ENCODE measurements at places on chromosomes 16 and 17.

GRCh38 chr17:33297643-33298042 lies 4.5 kb upstream of the ASIC2 start:
- DNase-seq, result no peak

- no peak for DNase-seq
Measured at GRCh38 chr17:36879027-36879426, 58.2 kb upstream of the LHX1 start.

- no peak for DNase-seq
Measured at GRCh38 chr16:49932434-49932833, 76.5 kb upstream of the ZNF423 start.

GRCh38 chr16:3023415-3023668 lies 400 bp downstream of the HCFC1R1 start:
- DNase-seq, result no peak

DNA sequence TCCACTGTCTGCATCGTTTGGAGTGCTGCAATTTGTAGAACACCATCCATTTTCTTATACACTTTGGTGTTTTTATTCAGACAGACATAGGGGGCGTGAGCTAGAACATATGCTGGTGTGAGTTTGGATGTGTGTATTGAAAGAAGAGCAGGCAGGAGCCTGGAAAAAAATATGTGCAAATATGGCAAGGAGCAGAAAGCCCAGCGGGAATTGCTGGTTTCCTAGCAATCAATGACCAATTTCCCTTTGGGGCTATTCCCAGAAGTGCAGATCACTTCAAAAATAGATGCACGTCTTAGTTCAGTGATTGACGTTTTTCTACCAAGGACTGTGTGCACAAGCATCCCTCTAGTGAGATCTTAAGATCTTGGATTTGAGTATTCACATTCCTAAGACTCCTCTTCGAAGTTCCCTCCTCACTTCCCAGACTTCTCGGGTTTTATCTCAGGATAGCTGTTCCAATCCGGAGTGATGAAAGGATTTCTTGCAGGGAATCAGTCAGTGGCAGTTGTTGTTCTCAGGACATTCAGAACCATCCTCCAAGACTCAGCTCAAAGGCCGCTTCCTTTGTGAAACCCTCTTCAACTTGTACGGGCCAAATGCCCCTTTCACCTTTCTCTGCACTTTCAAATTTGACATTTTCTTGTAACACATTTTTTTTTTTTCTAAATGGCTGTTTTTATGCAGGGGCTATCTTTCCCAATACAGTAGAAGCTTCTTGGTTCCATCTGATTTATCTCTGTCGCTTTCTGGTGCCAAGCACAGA lies 268.7 kb upstream of the ASIC2 start:
- no peak for DNase-seq

- DNase-seq, result no peak
Measured at GRCh38 chr17:50686494-50687199, 21.1 kb downstream of the ANKRD40 start.

DNA sequence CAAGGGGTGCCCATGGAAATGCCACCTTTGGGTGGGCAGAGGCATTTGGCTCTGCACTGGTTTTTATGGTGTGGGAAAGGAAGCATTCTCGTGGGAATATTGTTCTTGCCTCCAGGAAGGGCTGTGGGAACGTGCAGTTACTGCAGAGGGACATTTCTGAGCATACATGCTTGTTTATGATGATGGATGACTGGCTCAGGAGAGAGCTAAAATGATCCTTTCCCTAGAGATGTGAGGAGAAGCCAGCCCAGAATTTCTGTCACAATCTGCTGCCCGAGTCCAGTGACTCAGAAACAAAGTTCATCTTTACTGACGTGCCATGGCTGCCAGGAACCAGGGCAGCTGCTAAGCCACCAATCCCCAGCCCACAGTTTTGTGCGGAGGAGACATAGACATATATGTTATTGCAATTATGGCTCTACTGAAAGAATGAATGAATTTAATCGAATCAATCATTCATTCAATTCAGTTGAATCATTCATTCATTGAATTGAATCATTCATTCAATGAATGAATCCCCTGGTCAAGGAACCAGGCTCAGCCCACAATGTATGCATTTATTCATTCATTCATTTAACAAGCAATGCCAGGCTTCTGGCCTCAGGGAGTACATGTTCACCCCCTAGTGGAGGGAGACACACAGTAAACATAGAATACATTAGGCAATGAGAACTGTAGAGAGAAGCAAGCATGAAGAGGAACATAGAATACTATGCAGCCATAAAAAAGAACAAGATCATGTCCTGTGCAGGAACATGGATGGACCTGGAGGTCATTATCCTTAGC lies 414.4 kb upstream of the HSBP1 start:
- no peak for DNase-seq

- no peak for DNase-seq
Measured at GRCh38 chr17:57104461-57105175, 19.6 kb downstream of the AKAP1 start.

GRCh38 chr17:31002047-31002446 lies 31.2 kb downstream of the RNF135 start:
- no peak for DNase-seq

DNA sequence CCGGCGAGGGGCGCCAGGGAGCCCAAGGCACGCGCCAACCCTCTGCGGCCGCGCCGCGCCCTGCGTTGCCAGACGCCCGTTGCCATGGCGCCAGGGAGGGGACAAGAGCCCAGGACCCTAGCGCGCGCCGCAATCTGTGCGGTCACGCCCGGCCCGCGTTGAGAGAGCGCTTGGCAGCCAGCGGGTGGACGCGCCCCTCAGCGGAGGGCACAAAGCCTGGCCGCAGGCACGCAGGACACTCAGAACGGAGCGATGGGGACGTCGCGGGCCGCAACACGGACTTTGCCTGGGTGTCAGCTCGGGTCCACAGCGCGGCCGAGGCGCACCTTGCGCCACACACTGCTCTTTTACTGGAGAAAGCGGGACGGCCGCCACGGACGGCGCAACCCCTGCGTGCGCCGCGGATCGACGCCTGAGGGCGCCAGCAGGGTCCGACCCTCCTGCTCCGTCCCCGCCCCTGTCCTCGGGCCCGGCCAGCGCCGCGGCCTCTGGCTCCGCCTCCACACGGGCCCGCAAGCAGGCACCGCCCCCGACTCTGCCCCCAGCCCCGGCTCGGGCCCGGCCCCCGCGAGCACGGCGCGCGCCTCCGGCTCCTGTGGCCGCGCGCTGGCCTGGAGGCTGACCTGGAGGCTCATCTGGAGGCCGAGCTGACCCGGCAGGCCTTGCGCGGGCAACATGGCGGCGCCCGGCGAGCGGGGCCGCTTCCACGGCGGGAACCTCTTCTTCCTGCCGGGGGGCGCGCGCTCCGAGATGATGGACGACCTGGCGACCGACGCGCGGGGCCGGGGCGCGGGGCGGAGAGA lies at the start of gene GFER:
Gene GFER, plus strand, starts transcription at position 650 of the 803 bp plus-strand sequence. Its CDS starts 26 bp downstream, at position 676.
- DNase-seq, result no peak

DNA sequence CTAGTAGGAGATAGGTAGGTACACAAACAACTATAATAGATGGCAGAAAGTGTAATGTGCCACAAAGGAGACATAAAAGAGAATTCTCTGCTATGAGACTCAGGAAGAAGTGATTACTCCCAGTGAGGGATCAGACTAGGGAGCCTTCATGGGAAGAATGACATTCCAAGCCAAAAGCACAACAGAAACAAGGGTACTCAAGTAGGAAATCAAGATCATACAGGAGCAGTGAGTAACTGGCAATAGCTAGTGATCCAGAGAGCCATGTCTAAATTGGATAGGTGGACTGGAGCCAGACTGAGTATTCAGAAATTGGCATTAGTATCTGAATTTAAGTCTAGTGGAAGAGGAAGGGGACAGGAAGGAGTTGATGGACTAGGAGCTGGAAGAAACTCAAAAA lies 10.7 kb downstream of the RFFL start:
- DNase-seq, result no peak

DNA sequence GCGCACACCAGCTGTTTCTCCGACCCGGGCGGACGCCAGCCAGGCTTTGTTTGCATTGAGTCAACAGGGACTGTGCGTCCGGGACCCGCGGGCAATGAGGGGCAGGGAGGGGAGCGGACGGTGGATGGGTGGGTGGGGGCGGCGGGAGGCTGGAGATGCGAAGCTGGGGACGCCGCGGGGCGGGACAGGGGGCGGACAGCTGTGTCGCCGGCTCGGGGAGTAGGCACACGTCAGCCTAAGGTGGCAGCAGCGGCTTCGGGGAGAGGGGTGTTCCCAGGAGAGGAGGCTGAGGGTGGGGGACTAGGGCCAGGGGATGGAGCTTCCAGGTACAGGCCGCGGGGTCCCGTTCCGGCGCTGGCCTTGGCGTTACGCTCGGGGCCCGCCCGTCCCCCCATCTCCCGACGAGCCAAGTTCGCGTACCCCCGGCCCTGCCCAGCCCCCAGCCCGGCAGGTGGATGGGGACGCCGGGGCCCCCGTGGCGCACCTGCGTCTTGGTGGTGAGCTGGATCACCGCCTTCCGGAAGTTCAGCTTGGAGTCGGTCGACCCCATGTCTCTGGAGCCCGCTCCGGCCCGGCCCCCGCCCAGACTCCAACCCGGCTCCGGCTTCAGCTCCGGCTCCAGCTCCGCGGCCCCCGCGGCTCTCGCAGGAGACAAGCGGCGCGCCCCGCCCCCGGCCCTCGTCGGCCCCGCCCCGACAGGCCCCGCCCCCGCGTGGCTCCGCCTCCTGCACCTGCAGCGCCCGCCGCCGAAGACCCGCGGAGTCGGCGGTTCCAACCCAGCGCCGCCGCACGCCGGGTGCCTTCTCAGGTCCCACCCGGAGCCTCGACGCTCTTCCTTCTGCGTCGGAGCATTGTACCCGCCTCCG lies at the start of gene HID1:
Gene HID1, minus strand, starts transcription at position 653 of the 866 bp plus-strand sequence. Its CDS starts 103 bp downstream, at position 550.
- no peak for DNase-seq

DNA sequence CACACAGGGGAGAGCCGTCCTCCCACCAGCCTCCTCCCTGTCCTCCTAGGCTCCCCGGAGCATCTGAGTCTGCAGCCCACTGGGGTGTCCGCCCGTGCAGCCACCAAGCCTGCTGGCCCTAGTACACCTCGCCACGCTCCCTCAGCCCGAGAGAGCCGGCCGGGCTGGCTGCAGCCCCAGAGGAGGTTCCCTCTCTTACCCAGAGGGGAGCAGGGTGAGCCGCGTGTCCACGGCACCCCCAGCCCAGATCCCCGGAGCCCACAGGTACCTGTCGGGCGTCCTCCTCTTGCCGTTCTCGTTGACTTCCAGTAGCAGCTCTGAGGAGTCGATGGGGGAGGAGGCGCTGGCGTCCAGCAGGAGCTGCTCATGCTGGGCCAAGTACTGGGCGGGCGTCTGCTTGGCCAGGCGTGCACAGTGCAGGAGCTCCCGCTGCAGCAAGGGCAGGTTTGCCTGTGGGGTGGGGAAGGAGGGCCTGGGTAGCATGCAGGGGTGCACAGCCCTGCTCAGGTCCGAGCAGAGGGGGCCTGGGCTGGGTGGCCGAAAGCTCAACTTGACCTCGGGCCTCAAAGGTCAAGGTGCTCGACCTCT lies 19.3 kb upstream of the PABPN1L start:
- no peak for DNase-seq

DNA sequence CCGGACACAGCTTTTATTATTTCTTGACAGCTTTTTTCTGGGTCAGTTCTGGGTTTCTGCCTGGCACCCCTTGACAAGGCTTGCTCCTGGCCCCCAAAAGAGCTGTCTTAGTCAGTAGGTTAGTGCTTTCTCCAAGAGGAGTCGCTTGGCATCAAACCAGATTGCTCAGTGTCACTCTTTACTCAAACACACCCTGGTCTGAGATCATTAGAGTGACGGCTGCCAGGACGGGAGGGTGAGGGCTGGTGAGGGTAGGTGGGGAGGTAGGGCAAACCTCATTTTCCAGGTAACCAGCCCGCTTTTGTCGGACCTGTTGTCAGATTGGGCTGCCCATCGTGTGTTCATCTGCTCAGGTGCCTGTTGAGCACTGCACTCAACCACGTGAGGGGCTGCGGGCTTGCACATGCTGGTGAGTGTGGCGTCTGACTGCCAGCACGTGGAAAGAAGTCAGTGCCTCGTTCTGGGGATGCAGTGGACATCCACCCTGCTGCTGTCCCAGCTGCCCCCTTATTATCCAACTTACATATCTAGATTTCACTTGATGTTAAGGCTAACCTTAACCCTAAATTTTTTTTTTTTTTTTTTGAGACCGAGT lies 12.4 kb downstream of the TMEM94 start:
- no peak for DNase-seq

DNA sequence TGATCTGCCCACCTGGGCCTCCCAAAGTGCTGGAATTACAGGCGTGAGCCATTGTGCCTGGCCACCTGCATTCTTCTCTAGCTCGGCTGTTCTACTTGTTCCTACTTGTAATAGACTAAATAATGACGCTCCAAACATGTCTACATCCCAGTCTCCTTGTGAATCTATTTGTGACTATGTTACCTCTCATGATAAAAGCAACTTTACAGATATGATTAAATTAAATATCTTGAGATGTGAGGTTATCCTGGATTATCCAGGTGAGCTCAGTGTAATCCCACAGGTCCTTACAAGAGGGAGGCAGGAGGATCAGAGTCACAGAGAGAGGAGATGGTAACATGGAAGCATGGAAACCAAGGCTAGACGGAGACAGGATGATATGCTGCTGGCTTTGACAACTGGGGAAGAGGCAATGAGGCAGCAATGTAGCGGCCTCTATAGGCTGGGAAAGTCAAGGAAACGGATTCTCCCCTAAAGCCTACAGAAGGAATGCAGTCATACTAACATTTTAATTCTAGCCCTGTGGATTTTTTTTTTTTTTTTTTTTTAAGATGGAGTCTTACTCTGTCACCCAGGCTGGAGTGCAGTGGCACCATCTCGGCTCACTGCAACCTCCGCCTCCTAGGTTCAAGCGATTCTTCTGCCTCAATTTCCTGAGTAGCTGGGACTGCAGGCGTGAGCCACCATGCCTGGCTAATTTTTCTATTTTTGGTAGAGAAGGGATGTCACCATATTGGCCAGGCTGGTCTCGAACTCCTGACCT lies 5.0 kb upstream of the LASP1 start:
- DNase-seq, result no peak

- DNase-seq, result no peak
Measured at GRCh38 chr17:83192161-83192788, 112.9 kb downstream of the METRNL start.

DNA sequence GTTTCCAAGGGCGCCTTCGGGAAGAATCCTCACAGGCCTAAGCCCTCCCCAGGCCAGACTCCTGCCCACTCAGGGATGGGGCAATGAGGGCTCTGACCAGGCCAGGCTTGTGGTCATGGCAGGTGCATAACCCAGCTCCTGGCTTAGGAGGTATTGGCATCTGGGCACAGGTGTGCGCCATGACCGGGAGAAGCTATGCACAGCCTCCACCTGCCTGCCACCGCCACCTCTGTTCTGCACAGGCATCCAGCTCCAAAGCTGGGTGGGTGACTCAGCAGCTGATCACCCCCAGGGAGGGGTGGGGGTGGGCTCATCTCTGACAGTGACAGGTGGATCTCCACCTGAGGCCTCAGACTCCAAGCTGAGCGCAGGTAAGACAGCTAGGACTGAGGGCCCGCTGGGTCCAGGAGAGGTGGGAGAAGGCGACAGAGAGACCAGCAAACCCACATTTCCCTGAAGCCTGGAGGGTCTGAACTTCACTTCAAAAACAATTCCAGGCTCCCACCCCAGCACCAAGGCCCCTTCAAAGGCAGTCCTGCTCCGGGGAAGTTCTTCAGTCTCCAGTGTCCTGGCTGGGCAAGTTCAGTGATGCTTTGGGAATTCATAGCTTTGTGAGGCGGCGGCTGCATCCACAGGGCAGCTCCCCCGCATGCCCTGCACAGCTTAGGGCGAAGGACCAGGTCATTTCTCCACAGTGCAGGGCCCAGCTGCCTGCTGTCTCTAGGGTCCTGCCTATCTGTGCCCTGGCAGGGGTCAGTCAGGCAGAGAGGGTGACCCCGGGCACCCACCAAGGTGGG lies 121.6 kb upstream of the SMURF2 start:
- no peak for DNase-seq
